ENCODE measurements at places on chromosomes 1 and 21.

GRCh38 chr1:239091537-239091936 is 294.8 kb upstream of the CHRM3 start:
- H3K36me3 ChIP-seq, result no peaks in the 10 kb centered on the region
- no peak overlapping the region for H3K4me3 ChIP-seq
- H3K27me3 ChIP-seq, result no peaks in the 10 kb centered on the region
- DNase-seq, result no peak

GRCh38 chr1:1203561-1204424 is 2.6 kb downstream of the TNFRSF18 start:
- peak; percentile 9 for DNase-seq
- H3K4me3 ChIP-seq, result peak overlapping the region; percentile 84
- peaks cover 27% of the 10 kb centered on the region for H3K36me3 ChIP-seq
- peak overlapping the region; percentile 100 for H3K27ac ChIP-seq
- no peaks in the 10 kb centered on the region for H3K27me3 ChIP-seq
- peaks cover 25% of the 10 kb centered on the region for H3K4me1 ChIP-seq

- H3K27ac ChIP-seq, result no peak overlapping the region
- H3K4me1 ChIP-seq, result peaks cover 28% of the 10 kb centered on the region
- no peak overlapping the region for H3K4me3 ChIP-seq
- DNase-seq, result no peak
Measured at GRCh38 chr1:197951089-197951488, 33.9 kb downstream of the LHX9 start.

DNA sequence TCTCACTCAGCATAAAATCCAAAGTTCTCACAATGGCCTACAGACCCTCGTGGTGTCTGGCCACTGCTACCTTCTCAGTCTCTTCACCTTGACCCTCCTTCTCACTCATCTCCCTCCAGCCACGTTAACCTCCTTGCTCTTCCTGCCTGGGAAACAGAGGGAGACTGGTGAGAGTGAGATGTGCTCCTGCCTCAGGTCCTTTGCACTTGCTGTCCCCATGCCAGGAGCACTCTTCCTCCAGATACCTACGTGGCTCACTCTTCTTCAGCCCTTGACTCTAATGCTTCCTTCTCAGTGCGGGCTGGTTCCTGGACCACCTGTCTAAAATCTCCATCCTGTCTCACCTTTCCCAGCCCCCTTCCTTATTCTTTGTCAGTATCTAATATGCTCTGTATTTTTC is 24.7 kb downstream of the TRIM62 start:
- H3K27me3 ChIP-seq, result no peaks in the 10 kb centered on the region

DNA sequence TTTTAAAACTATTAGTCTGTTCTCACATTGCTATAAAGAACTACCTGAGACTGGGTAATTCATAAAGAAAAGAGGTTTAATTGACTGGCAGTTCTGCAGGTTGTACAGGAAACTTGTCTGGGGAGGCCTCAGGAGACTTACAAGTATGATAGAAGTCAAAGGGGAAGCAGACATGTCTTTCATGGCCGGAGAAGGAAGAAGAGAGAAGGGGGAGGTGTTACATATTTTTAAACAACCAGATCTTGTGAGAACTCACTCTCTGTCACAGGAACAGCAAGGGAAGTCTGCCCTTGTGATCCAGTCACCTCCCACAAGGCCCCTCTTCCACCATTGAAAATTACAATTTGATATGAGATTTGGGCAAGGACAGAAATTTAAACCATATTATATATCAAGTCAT is 55.9 kb downstream of the CLIC4 start:
- H3K4me3 ChIP-seq, result no peak overlapping the region
- no peaks in the 10 kb centered on the region for H3K27me3 ChIP-seq
- H3K4me1 ChIP-seq, result no peaks in the 10 kb centered on the region
- H3K27ac ChIP-seq, result no peak overlapping the region

DNA sequence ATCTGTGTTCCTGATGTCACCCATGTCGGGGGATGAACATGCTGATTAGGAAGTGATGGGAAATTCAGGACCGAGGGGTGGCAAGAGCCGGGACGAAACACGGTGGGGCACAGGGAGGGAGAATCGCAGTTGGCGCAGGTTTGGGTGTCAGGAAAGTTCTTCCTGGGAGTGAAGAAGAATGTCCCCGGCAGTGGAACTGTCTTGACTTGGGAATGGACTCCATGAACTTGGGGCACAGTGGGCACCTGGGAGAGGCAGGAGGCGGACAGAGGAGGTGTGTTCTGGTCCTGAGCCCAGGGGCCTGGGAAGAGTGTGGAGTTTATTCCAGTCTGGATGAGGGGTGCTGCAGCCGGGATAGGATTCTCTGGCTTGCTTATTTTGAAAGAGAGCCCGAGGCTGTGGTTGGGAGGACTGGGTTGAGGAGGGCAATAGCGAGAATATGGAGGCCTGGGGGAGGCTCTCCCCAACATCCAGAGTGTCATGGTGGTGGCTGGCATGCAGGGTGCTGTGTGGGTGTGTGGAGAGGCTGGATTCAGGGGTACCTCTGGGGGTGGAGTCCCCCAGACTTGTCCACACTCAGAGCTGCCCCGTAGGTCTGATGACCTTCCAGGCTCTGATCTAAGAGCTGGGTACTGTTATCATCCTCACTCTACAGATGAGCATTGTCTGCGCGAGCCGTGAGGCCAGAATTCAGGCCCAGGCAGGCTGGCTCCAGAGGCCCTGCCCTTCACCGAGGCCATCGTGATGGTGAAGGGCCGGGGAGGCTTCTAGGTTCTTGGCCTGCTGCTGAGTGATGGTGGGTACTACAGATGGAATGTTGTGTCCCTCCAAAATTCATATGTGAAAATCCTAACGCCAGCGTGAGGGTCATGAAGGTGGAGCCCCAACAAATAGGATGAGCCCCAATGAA is 274.5 kb upstream of the C1orf174 start:
- H3K27ac ChIP-seq, result no peak overlapping the region
- no peak overlapping the region for H3K4me3 ChIP-seq
- DNase-seq, result peak; percentile 4
- no peaks in the 10 kb centered on the region for H3K4me1 ChIP-seq
- H3K27me3 ChIP-seq, result peaks cover 14% of the 10 kb centered on the region

DNA sequence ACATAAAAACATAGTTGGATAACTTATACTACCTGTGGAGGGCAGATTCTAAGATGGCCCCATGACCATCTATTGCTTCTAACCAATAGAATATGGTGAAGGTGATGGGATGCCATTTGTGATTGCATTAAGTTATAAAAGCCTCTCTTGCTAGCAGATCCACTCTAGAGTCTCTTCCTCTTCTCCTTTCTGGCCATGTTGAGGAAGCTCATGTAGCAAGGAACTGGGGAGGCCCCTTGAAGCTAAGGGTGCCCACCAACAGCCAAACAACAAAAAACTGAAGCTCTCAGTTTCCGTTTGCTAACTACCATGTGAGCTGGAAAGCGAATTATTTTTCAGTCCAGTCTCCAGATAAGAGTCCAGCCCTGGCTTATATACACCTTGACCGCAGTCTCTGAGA is 16.0 kb upstream of the AGO1 start:
- H3K27me3 ChIP-seq, result no peaks in the 10 kb centered on the region
- no peak for DNase-seq
- H3K4me3 ChIP-seq, result no peak overlapping the region
- H3K36me3 ChIP-seq, result no peaks in the 10 kb centered on the region

DNA sequence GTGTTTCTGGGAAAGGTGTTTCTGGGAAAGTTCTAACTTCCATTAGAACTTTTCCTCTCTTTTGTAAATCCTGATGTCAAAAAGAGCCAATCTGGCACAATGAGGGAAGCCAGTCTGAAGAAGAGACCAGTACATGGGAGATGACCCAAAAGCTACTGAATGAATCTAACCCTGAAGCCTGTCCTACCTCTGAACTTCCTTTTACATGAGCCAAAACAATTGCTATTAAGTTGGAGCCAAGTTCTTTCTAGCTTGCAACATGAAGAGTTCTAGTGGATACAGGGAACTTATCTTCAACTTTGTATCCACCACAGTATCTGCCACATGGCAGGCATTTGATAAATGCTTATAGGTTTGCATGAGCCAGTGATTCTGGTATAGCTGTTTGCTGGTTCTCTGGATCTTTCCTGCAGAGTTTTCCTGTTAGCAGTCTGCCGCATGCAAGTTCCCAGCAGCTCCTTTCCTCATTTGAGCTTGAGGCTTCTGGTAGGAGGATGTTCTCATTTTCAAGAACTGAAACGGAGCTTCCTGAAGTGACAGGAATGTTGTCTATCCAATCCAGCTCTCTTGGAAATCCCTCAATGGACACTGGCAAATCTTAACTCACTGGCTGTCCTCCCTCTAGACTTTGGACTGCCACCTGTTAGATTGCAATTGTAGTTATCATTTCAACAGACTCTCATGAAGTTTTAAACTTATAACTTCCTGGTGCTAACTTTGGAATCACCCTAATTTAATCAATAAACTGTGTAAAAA is 73.1 kb upstream of the LPGAT1 start:
- H3K4me3 ChIP-seq, result no peak overlapping the region
- no peaks in the 10 kb centered on the region for H3K36me3 ChIP-seq
- no peaks in the 10 kb centered on the region for H3K4me1 ChIP-seq
- peaks cover 4% of the 10 kb centered on the region for H3K27me3 ChIP-seq

DNA sequence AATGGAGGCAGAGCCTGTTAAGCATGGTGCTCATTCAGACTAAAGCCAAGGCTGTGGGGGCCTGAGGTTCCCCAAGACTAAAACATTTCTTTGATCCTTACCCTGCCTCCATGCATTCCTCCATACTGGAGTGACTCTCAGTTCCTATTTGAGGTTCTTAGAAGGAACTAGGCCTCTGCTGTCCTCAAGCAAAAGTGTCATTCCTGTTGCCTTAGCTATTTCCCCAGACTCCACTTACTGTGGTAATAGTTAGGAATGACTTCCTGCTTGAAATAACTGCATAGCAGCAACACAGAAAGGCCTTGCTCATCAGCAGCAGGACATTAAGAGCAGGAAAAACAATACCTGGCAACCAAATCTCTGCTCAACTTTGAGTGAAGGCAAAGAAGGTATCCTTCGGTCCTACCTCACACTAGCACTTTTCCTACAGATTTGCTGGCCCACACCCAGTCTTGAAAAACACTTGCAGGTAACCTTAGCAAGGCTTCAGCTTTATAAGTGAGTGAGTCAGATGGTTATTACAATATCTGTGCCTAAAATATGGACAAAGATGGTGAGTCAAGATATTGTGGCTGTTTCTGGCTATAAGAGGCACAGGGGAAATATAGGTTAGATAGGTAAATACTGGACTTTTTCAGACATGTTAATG is 14.8 kb downstream of the LRRC41 start:
- H3K27me3 ChIP-seq, result no peaks in the 10 kb centered on the region
- H3K4me1 ChIP-seq, result peaks cover 9% of the 10 kb centered on the region

DNA sequence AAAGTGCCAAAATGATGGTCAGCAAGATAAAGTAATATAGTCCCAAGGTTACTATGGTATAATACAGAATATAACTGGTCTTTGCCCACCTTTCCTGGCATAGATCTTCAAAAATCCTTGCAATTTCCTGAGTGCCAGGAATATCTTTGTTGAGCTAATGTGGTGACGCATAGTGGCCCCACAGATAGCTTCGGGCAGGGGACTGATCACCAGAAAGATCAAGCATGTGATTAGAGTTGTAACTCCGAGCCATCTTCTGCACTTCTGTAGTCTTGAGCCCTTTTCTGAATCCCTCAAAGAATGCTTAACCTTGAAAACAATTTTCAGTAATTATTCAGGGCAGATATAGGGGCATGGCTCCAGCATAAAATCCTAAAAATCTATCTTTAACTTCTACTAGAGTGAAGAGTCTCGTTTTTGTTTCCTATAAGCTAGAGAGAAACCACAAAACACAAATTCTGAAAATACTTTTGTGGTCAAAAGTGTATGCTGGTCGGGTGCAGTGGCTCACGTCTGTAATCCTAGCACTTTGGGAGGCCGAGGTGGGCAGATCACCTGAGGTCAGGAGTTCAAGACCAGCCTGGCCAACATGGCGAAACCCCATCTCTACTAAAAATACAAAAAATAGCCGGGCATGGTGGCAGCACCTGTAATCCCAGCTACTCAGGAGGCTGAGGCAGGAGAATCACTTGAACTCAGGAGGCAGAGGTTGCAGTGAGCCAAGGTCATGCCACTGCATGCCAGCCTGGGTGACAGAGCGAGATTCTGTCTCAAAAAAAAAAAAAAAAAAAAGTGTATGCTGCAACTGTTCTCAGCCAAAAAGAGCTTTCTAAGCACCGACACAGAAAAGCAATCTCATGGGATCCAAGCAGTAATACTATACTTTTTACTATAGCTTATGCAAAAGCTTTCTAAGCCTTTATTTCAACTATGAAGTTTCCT is 62.8 kb downstream of the NVL start:
- no peaks in the 10 kb centered on the region for H3K27me3 ChIP-seq
- DNase-seq, result peak; percentile 10
- peaks cover 12% of the 10 kb centered on the region for H3K4me1 ChIP-seq
- no peak overlapping the region for H3K4me3 ChIP-seq
- H3K27ac ChIP-seq, result no peak overlapping the region

DNA sequence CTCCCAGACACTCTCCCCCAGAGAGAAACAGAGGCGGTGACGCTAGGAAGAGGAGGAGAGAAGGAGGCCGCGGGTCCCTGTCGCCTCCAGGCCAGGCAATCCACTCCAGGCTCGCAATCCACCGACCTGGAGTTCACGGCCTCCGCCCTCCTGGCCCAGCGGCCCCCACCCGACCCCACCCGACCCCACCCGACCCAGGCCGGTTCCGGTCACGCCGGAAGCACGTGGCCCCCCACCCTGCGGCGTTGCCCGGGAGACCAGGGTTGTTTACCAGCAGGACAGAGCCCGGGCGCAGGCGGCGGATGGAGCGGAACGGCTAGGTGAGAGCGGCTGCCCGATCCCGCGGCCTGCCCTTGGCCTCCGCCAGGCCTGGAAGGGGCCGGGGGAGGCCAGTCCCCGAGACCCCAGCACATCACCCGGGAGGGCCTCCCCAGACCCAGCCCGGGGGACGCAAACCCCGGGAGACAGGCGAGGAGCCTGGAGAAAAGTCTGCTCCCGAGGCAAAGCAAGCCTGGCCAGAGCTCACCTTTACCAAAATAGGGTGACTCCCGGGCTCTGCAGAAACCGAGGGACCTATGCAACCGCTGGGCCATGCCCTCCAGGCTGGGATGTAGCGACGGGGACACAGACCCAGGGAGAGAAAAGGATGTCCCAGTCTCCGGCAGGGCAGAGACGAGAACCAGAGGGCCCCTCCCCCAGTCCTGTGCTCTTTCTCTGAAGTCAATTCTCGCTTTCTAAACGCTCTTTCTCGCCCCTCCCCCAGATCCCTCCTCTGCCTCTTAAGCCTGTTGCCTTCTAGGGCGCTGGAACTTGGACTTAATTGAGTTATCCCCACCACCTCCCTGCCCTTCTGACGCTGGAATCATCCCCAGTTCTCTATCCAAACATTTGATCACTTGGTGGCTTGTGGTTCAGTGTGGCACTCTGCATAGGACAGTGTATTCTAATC is at the start of the genes PLA2G2C and UBXN10:
PLA2G2C (minus strand) TSS at position 685 of the 949 bp plus-strand sequence. CDS start 9,155 bp downstream, outside the sequence.
UBXN10 (plus strand) TSS at position 263 of the 949 bp plus-strand sequence. CDS start 4,466 bp downstream, outside the sequence.
- no peaks in the 10 kb centered on the region for H3K36me3 ChIP-seq
- peaks cover 41% of the 10 kb centered on the region for H3K4me1 ChIP-seq
- H3K27ac ChIP-seq, result peak within 1 kb of the TSS; percentile 74
- H3K4me3 ChIP-seq, result peak within 1 kb of the TSS; percentile 77
- peaks cover 21% of the 10 kb centered on the region for H3K27me3 ChIP-seq
